ENCODE measurements at places on chromosomes 5 and 9. TPM values are rescaled to one million over a fixed set of nuclear protein-coding genes. Genes with fewer than 3 reads are reported as not detected.

HOMER1 gene
- 12.5 TPM for total RNA-seq

DNA sequence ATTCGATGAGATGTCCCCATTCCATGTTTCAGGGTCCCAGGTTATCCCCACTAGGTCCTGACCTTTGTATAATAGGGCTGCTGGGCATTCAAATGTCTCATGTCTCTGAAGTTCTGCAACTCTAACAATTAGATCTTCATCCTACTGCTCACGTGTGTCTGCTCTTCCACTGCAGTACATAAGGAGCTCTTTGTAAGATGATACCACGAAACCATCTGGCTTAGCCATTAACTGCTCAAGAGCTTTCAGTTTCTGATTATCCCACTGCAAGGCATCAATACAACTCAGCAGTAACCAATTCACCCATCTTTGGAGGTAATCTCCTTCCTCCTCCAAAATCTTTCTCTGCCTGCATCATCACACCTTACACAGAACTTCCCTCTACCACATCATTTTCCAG is 49.9 kb upstream of the PPP2CA start:
- H3K27ac ChIP-seq: no peak overlapping the region
- H3K4me1 ChIP-seq: peaks cover 23% of the 10 kb centered on the region
- H3K36me3 ChIP-seq: no peaks in the 10 kb centered on the region
- no peaks in the 10 kb centered on the region for H3K27me3 ChIP-seq

HTR1A gene
- total RNA-seq: not detected

DNA sequence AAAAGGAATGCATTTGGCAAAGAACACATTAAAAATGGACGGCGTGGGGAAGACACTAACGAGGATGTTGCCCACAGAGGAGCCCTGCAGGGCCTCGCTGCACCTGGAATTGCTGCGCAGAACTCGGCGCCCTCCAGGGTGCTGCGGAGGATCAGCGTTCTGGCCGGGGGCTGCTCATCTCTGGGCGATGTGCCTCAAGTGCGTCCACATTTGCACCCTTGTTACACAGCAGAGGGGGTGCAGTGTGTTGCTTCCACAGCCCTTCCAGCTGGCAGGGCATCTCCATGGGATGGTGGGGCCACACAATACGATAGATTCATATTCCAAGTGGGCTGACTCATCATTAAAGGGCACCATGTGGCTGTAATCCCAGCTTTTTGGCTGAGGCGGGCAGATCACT is 63.1 kb downstream of the AK8 start:
- no peak overlapping the region for H3K4me3 ChIP-seq
- H3K36me3 ChIP-seq: no peaks in the 10 kb centered on the region
- no peaks in the 10 kb centered on the region for H3K4me1 ChIP-seq
- no peak overlapping the region for H3K27ac ChIP-seq
- no peak for DNase-seq
- peaks cover 13% of the 10 kb centered on the region for H3K27me3 ChIP-seq

DNA sequence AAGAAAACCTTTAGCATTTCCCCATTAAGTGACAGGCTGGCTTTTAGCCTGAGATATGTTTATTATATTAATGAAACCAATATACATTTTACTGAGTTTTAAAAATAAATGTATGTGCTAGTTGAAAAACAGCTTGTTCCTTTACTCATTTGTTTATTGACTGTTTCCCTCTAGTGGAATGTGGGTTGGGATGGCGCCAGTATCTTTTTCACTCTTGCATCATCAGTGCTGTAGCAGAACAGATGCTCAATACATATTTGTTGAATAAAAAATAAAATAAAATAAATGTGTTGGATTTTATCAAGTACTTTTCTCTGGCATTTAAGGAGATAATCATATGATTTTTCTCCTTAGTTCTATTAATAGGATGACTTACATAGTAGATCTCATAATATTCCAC is 43.0 kb downstream of the FSTL4 start:
- H3K4me3 ChIP-seq: no peak overlapping the region
- no peaks in the 10 kb centered on the region for H3K36me3 ChIP-seq
- DNase-seq: no peak
- H3K4me1 ChIP-seq: no peaks in the 10 kb centered on the region

- peaks cover 5% of the 10 kb centered on the region for H3K36me3 ChIP-seq
- H3K27me3 ChIP-seq: no peaks in the 10 kb centered on the region
- H3K4me1 ChIP-seq: peaks cover 25% of the 10 kb centered on the region
- H3K27ac ChIP-seq: peak overlapping the region; percentile 35
- H3K4me3 ChIP-seq: peak overlapping the region; percentile 62
These were observed 857 bp downstream of the ADAM19 start for GRCh38 chr5:157574456-157575380.

GRCh38 chr5:172751761-172752510 is 19.1 kb downstream of the DUSP1 start:
- H3K36me3 ChIP-seq: no peaks in the 10 kb centered on the region
- no peak overlapping the region for H3K4me3 ChIP-seq
- no peak for DNase-seq

- H3K27ac ChIP-seq: no peak overlapping the region
- H3K4me3 ChIP-seq: no peak overlapping the region
- H3K4me1 ChIP-seq: no peaks in the 10 kb centered on the region
- no peaks in the 10 kb centered on the region for H3K27me3 ChIP-seq
These were observed 15.3 kb upstream of the ELAVL2 start for GRCh38 chr9:23841304-23841703.

GRCh38 chr9:126838055-126838811 is 22.2 kb upstream of the ZBTB34 start:
- H3K36me3 ChIP-seq: peaks cover 7% of the 10 kb centered on the region
- H3K4me3 ChIP-seq: no peak overlapping the region
- no peak overlapping the region for H3K27ac ChIP-seq
- H3K27me3 ChIP-seq: no peaks in the 10 kb centered on the region
- H3K4me1 ChIP-seq: no peaks in the 10 kb centered on the region

PFN3 gene
- total RNA-seq: not detected

DNA sequence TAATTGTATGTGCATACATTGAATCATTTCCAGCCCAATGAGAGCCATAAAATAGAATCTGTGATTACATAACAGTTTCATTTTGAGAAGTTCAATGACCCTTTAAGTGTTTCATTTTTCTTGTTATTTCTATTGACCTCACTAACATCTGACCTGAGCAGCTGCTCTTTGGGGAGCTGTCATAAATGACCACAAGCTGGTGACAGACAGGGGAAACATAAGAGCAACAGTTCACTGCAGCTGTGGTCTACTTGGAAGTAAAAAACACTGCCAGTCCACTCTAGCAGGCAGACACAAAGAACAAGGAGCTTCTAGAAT is 265.4 kb downstream of the DTWD2 start:
- H3K27me3 ChIP-seq: no peaks in the 10 kb centered on the region
- H3K4me3 ChIP-seq: no peak overlapping the region
- no peak overlapping the region for H3K27ac ChIP-seq
- no peaks in the 10 kb centered on the region for H3K36me3 ChIP-seq
- DNase-seq: no peak

GRCh38 chr5:102649731-102650130 is 105.4 kb upstream of the PAM start:
- H3K36me3 ChIP-seq: no peaks in the 10 kb centered on the region
- H3K27me3 ChIP-seq: no peaks in the 10 kb centered on the region
- peak; percentile 57 for DNase-seq
- H3K27ac ChIP-seq: no peak overlapping the region
- peaks cover 12% of the 10 kb centered on the region for H3K4me1 ChIP-seq

- no peak overlapping the region for H3K27ac ChIP-seq
- H3K4me3 ChIP-seq: no peak overlapping the region
- no peaks in the 10 kb centered on the region for H3K36me3 ChIP-seq
- no peaks in the 10 kb centered on the region for H3K4me1 ChIP-seq
- DNase-seq: no peak
- H3K27me3 ChIP-seq: peaks cover 68% of the 10 kb centered on the region
These were observed 200.1 kb downstream of the NSG2 start for GRCh38 chr5:174245516-174246075.

GRCh38 chr9:28758341-28758740 is 1185.1 kb upstream of the C9orf72 start:
- H3K4me3 ChIP-seq: no peak overlapping the region
- no peak overlapping the region for H3K27ac ChIP-seq
- no peaks in the 10 kb centered on the region for H3K4me1 ChIP-seq
- no peaks in the 10 kb centered on the region for H3K27me3 ChIP-seq
- DNase-seq: no peak

TPRN gene
- 61.8 TPM for total RNA-seq

- H3K27me3 ChIP-seq: no peaks in the 10 kb centered on the region
- H3K4me1 ChIP-seq: peaks cover 28% of the 10 kb centered on the region
- H3K27ac ChIP-seq: no peak overlapping the region
These were observed 6.0 kb downstream of the LRRC8A start for GRCh38 chr9:128887914-128888350.

- no peaks in the 10 kb centered on the region for H3K4me1 ChIP-seq
- no peak for DNase-seq
- H3K4me3 ChIP-seq: no peak overlapping the region
- no peak overlapping the region for H3K27ac ChIP-seq
- H3K36me3 ChIP-seq: no peaks in the 10 kb centered on the region
These were observed 76.6 kb upstream of the PRRC1 start for GRCh38 chr5:127440831-127441230.

- no peak overlapping the region for H3K4me3 ChIP-seq
- no peak overlapping the region for H3K27ac ChIP-seq
- no peaks in the 10 kb centered on the region for H3K27me3 ChIP-seq
- no peaks in the 10 kb centered on the region for H3K36me3 ChIP-seq
- no peaks in the 10 kb centered on the region for H3K4me1 ChIP-seq
These were observed 105.9 kb downstream of the RFX3 start for GRCh38 chr9:3419893-3420292.

- no peak overlapping the region for H3K4me3 ChIP-seq
- H3K4me1 ChIP-seq: 0 out of 2 replicates have a peak, but pooled peaks cover 6% of the 10 kb centered on the region
- H3K27me3 ChIP-seq: no peaks in the 10 kb centered on the region
- no peak overlapping the region for H3K27ac ChIP-seq
- no peaks in the 10 kb centered on the region for H3K36me3 ChIP-seq
These were observed 3.8 kb downstream of the TCF7 start for GRCh38 chr5:134118212-134118835.

- no peak overlapping the region for H3K27ac ChIP-seq
- no peaks in the 10 kb centered on the region for H3K4me1 ChIP-seq
- no peak overlapping the region for H3K4me3 ChIP-seq
- no peaks in the 10 kb centered on the region for H3K36me3 ChIP-seq
These were observed 81.3 kb downstream of the ADAMTSL1 start for GRCh38 chr9:18555105-18555883.

DNA sequence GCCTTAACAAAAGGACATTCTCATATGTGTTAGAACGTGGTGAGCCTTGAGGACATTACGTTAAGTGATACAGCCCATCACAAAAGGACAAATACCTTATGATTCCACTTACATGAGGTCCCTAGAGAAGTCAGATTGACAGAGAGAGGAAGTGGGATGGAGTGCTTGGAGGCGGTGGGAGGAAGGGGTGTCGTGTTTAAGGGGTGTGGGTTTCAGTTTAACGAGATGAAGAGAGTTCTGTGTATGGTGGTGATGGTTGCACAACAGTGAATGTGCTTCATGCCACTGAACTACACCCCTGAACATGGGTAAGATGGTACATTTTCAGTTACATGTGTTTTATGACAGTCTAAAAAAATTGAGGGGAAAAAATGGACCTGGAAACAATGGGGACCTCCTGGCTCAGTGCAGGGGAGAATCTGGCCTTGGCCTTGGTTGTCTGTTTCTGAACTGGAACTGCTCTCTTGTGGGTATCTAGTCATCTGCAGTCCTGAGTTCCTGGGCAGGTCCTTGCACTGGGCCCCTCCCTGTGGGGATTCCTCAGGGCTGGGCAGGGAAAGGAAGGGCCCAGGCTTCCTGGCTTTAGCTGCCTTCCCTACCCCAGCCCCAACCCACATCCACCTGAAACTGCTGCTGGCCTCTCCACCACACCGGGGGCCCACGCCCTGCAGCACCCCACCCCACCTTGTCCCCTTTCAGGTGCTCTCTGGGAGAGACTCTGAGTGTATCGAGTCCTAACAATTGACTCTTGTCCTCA is 17.8 kb downstream of the LRRC8A start:
- peaks cover 10% of the 10 kb centered on the region for H3K36me3 ChIP-seq
- no peaks in the 10 kb centered on the region for H3K27me3 ChIP-seq
- H3K27ac ChIP-seq: peak overlapping the region; percentile 88
- H3K4me3 ChIP-seq: no peak overlapping the region

RGS7BP gene
- total RNA-seq: not detected

- no peaks in the 10 kb centered on the region for H3K36me3 ChIP-seq
- H3K4me1 ChIP-seq: peaks cover 29% of the 10 kb centered on the region
- H3K27ac ChIP-seq: no peak overlapping the region
- no peak for DNase-seq
These were observed 1.2 kb upstream of the SLC25A51 start for GRCh38 chr9:37905131-37905505.

DNA sequence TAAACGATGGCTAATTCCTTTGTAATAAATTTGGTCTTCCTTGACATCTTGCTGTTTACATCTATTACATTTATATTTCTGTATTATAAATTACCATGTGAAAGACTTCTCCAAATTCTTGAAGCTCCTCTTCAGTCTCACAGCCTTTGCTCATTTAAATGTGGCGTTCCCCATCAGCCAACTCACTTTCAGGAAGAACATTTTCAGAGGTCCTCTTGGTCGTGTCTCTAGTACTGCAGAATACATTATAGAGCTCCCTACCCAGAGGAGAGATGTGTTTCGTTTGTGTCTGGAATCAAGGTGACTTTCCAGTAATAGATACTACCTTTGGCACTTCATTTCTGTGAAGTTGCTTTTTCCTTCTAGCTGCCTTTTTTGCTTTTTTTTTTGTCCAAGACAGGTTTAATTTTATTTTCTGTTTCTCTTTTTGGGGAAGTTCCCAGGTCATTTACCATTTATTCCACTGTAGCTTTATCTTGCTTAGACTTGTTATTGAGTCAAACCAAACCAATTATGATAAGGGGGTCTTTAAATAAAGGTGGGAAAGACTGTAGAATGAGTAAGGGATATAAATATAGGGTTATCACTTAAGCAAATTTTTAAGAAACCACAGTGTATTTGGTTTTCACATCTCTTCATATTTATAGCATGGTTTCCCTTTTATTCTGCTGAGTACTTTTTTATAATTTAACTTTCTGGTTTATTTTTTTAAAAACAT is 12.8 kb downstream of the UBE2B start:
- H3K27me3 ChIP-seq: no peaks in the 10 kb centered on the region
- H3K4me3 ChIP-seq: no peak overlapping the region
- H3K36me3 ChIP-seq: peaks cover 45% of the 10 kb centered on the region
- DNase-seq: no peak
- H3K27ac ChIP-seq: no peak overlapping the region

DNA sequence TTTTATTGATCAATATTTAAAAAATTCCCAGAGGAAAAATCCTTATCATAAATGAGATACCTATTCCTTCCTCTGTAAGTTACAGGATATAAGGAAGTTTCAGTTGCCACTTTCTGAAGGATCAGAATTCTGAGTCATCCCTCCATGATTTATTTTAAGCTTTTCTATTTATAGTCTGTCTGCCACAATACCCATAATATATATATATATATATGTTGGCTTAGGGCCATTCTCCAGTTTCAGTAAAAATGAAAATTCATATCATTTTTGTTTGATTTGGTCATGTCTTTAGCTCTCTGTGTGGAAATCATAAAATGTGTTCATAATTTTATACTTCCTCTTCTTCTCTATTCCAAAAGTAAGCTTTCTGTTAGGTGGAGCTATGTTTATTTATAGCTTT is 215.8 kb upstream of the CYLC2 start:
- no peaks in the 10 kb centered on the region for H3K27me3 ChIP-seq
- DNase-seq: no peak
- no peaks in the 10 kb centered on the region for H3K36me3 ChIP-seq
- H3K4me3 ChIP-seq: no peak overlapping the region
- no peaks in the 10 kb centered on the region for H3K4me1 ChIP-seq
- no peak overlapping the region for H3K27ac ChIP-seq

PCDHGA6 gene
- 0.17 TPM for total RNA-seq

SLC22A4 gene
- total RNA-seq: 4.2 TPM
